Activated CD4-positive, alpha-beta T cell treated with anti-CD3 and anti-CD28 coated beads for 1 hour (primary cell): ENCODE measurements at places on chromosomes 16 and 17.

GRCh38 chr16:78684030-78684611 is 584.7 kb downstream of the WWOX start:
- DNase-seq: no peak

GRCh38 chr16:67481561-67482232 is 740 bp upstream of the ATP6V0D1 start:
- DNase-seq: no peak

DNA sequence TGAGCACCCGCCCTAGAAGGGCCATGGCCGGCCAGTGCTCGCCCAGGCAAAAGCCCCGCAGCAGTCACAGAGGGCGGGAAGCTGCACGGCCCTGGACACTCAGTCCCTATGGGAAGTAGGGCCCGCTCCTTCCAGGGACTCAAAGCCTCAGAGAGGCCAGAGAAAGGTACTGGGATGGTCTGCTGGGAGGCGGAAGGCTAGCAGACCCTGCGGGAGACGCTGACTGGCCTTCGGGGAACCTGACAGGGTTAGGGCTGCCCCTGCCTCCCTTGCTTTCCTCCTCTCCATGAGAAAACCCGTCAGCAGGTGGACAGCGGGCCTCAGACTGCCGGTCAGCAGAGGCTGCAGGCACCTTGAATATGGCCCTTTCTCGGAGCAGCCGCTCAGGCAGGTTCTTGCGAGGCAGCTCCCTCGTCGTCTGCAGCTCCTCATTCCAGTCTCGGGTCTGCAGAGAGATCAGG is 11.5 kb downstream of the CLUH start:
- DNase-seq: no peak

- no peak for DNase-seq
These were observed 4.3 kb downstream of the SLC16A3 start for GRCh38 chr17:82232876-82233785.

DNA sequence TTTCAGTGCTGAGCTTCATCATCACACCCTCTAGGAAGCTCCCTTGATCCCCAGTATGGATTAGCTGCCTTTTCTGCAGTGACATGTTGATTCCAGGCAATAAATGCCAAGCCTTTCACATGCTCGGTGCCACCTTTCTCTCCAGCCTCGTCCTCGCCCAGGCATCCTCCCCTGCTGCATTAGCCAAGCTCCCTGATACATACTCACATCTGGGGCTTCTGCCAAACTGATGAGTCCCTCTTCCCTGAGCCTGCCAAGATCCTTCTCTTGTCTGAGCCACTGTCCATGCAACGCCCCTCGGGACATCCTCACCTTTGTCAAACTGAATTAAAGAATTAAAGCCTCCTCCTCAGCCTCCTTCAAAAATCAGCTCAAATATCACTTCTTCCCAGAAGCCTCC is 538.5 kb upstream of the CDH11 start:
- no peak for DNase-seq

DNA sequence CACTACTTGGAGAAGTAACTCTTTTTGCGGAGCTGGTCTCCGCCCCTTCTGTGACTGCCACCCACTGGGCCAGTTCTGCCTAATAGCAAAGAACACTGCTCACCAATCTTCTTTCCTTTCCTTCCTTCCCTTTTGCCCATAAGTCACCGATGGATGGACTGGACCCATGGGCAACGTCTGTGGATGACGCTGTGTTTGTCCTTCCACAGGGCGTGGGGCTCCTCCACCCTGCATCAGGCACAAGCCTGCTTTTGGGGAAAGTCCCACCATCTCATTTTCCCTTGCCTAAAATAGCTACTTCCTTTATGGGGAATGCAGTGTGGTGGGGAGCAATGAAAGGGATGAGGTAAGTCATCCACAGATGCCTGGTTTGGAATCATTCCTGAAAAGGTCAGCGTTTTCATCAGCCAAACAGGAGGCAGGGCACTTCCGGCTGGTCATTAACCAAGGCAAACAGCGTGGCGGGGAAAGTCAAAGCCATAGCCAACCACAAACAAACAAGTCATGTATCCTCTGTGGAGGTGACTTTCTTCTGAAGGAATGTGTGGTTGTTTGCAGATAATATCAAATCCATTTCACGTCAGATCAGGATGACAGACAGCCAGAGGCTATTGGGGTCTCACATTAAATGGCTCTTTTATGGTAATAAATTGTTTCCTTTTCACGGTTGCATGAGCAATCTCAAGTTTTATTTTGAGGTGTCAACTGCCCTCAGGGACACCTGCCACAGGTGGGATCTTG is 30.7 kb upstream of the MED9 start:
- no peak for DNase-seq
